OCI-LY7 (cell line): ENCODE measurements at places on chromosomes 4 and X.

GRCh38 chr4:177596035-177596434, 153.8 kb upstream of the AGA start:
- DNase-seq, result no peak

DNA sequence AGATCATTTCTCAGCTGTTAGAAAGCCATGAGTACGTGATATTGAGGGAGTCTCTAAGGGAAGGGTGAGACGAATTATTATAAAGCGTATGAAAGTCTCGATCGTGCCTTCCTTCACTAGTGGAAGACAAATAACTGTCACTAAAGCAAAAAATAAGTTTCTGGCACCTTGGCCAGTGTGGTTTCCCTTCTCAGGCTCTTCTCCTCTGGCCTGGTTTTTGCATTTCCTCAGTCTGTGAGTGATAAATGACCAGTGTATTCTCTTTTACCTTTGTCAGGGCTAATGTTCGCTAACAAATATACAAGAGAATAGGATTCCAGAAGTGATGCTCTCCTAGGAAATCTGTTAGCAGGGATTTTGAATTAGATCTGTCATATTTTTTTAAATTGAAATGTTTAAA, 19.6 kb downstream of the TXK start:
- DNase-seq, result no peak

GRCh38 chrX:12367254-12367653, 229.0 kb downstream of the FRMPD4 start:
- no peak for DNase-seq

DNA sequence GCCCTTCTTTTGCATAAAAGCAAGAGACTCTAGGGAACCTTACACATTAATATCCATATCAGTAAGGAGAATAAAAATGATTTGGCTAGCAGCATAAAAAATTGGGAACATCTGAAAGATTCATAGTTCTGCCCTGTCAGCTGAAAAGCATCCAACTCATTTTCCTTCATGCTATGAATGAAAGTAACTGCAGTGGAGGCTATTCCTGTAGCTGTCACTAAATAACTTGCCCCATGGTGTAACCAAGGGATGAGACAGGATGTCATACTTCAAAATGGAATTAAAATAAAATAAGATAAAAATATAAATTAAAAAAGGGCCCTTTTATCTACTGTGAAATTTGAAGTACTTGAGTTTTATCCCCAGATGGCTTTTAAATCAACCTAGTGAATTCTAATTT, 878.8 kb downstream of the C4orf33 start:
- no peak for DNase-seq

- no peak for DNase-seq
These were observed 978 bp upstream of the HS3ST1 start for GRCh38 chr4:11429699-11430045.

DNA sequence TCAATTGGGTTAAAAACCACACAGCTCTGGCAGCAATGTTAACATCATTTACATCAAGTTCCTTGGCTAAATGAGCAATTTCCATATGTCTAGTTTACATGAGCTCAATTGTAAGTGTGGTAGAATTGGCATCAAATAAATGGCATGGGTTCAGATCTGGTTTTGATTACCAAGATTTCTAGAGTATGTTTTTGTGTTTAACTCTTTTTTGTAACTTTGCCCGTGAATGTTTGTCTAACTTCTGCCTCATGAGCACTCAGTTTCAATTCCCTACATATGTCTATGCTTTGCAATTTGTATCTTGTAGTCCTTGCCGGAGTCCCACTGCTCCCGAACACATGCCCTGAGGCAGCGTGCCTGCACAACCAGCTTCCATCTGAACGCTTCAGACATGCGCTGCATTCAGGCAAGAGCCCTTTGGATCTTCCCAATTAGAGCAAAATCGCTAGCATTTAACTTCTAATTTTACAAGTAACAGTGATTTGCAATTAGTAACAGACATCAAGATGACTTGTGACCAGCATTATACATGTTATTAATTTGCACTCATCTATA, 644.4 kb downstream of the TRIML1 start:
- no peak for DNase-seq

- DNase-seq, result no peak
These were observed 1371.7 kb downstream of the STIM2 start for GRCh38 chr4:28232376-28232775.

DNA sequence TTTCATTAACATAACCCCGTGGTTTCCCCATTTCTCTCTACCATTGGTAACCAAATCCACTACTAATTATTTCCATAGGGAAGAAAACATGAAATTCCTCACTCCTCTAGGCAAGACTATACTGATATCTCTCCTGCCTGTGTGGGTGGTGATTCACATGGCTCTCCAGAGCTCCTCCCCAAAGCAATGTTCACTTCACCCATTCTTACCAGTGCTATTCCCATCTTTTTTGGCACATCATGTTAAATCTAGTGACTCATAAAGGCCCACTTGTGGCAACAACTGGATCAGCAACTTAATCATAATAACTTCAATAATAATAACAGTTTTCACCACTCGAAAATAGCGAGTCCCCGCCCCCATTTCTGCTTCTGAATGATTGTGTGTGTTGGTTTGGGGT, 6.1 kb upstream of the HCCS start:
- DNase-seq, result no peak

DNA sequence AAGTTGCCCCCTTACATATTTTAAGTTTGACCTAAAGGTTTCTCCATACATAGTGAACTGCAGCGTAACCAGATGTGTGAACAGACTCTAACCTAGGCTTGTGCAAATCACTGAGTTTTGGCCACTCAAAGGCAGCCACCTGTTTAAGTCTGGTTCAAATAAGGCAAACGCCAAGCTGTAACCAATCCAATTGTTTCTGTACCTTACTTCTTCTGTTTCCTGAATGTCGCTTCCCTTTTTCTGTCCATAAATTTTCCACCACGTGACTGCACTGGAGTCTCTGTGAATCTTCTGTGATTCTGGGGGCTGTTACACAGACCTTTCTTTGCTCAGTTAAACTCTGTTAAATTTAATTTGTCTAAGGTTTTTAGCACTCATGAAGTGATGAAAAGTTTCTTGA, 618.8 kb downstream of the GLUD2 start:
- DNase-seq, result no peak

GRCh38 chr4:145736241-145736831, 56.4 kb downstream of the C4orf51 start:
- DNase-seq, result no peak

DNA sequence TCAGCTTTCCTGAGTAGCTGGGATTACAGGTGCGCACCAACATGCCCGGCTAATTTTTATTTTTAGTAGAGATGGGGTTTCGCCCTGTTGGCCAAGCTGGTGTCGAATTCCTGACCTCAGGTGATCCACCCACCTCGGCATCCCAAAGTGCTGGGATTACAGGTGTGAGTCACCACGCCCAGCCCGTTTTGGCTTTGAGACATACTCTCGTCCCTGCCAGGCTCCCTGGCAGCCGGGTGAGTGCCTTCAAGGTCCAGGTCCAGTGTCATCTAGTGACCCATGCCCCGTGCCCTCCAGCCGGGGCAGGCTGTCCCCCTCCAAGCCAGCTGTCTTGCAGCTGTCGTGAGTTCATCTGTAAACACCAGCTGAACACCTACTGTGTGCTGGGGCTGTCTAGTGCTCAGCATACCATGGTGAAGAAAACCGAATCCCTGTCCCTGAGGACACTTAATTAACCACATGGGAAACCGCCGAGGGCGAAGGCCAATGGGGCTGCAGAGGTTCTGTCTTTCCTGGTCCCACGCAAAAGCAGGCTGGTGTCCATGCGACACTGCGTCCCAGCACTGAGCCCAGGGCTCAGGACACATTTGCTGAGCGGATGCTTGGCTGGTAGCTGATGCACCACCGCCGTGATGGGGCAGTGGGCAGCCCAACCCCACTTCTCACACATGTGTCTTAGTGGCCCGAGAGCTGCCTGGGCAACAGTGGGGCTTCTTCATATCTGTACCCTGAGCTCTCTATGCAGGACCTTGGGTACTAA, 21.9 kb downstream of the NSG1 start:
- DNase-seq, result no peak

DNA sequence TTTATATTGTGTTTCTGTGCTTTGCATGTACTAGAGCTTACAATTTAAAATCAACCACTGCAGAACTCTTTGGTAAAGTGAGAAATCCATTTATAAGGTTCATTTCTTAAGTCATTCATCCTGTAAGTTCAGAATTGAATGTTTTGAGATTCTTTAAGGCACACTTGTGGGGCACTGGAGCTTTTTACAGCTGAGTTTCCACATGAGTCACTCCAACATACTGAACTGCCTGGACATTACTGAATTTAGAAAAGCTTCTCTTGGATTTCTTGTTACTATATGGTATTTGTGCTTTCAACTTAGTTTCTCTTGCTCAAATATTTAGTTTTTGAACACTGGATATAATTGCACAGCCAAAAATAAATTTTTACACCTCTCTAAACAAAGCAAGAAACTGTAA, 226.3 kb downstream of the PACRGL start:
- no peak for DNase-seq
